ENCODE measurements at places on chromosomes 16 and 17.

DNA sequence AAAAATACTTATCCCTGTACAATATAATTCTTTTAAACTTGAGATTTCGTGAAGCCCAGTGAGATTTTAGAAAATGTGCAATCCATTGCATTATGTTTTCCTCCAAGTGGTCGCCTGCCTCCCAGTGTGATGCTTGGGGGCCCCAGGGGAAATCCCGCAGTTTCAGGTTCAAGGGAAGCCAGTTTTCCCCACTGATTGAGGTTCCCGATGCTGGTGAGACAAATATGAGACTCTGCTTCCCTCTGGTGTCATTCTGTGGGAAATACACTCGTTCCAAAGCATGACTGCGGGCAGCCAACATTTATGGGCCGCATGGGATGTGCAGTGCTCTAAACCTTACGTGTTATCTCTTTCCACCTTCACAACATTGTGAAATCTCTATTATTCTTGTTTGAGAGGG is 200.8 kb downstream of the PRKCB start:
- DNase-seq: peak; percentile 23

GRCh38 chr16:31695667-31696066 is 168.0 kb downstream of the AHSP start:
- DNase-seq: no peak

- DNase-seq: no peak
Measured at GRCh38 chr17:43741636-43742035, 17.0 kb downstream of the SOST start.

DNA sequence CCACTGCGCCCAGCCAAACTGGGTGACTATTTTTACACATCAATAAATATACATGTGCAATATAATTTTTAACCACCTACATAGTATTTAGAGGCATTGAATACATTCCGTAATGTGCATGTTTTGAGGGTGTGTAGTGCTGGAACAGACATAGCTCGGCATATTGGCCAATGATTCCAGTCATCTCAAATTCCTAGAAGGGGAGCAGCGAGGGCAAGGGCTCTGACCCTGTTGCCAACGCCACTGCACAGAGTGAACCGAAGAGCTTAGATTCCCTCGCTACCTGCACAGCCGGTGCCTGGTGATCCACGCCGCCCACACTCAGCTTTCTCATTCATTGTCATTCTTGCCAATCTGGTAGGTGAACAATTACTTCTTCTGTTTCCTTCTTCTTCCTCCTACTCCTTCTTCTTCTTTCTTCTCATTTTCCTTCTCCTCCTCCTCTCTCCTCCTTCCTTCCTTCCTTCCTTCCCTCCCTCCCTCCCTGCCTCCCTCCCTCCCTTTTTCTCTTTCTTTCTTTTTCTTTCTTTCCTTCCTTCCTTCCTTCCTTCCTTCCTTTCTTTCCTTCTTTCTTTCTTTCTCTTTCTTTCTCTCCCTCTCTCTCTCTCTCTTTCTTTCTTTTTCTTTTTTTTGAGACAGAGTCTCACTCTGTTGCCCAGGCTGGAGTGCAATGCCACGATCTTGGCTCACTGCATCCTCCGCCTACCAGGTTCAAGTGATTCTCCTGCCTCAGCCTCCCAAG is 26.3 kb upstream of the ATP2A3 start:
- DNase-seq: no peak

- peak; percentile 52 for DNase-seq
Measured at GRCh38 chr16:53022374-53022773, 30.3 kb downstream of the CHD9NB start.

DNA sequence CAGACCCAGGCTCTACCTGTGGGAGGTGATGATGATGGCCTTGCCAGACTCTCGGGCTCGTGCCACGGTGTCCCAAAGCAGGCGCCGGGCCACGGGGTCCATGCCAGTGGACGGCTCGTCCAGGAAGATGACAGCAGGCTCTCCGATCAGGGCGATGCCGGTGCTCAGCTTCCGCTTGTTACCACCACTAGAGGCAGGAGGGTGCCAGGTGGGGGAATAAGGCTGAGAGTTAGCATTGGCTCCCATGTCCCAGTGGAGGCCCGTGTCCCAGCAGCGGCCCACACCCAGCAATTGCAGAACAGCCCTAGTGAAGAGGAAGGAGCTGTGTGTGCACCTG is 10.3 kb upstream of the RNPS1 start:
- DNase-seq: no peak

DNA sequence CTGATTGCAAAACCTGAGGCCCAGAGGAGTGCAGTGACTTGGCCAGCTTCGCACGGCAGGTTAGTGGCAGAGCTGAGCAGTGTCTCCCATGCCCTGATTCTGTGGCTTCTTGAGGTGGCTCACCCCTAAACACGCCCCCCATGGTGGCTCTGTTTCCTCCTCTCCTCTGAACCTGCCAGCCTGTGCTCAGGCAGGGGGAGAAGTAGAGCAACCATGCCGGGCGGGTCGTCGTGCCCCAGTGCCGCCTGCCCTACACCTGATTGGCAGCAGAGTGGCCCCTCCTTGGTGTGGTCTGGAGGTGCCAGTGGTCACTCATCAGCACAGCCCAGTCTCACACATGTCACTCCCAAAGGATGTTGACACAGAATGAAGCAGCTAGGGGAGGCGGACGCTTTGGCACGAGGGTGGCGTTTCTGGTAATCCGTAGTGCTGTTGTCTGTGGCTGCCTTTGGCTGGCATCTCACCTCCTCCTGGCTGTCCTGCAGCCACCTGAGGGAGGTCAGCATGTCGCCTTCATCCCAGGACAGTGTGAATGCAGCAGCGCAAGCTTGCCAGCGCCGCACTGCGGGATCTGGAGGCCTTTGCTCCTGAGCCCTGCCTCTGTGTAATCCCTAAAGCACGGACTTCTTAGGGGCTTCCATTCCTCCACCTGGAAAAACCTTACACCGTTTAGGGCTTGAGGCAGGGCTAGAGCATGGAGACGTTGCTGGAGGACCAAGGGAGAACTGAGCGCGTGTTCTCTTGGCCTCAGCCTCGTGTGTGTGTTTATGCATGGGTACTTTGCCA is 294.7 kb downstream of the SEC14L1 start:
- DNase-seq: no peak

GRCh38 chr16:10827691-10828341 is 9.2 kb upstream of the TVP23A start:
- DNase-seq: no peak

Data from erythroblast (primary cell).